DMS79 treated with DMSO at 0.1 percent for 48 hours (cell line): ENCODE measurements at places on chromosomes 12 and 14.

- DNase-seq: no peak
These were observed 386.0 kb downstream of the DAD1 start for GRCh38 chr14:22203036-22203435.

DNA sequence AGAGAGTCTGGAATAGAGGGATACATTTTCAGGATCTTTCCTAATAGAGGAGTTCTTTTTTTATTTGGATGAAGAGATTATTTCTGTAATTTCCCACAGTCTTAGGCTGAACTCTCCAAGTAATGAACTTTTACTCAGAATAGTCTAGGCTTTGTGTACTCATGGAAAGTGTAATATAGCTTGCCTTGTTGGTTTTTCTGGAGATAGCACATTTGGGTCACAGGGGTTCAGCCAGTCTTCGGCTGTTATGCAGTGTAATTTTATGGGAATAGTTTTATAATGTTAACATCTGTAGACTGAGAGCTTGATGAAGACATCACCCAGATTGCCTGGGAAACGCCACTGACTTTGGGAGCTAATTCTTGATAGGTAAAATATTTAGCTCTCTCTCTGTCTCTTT is 450.8 kb downstream of the RAD51B start:
- no peak for DNase-seq

DNA sequence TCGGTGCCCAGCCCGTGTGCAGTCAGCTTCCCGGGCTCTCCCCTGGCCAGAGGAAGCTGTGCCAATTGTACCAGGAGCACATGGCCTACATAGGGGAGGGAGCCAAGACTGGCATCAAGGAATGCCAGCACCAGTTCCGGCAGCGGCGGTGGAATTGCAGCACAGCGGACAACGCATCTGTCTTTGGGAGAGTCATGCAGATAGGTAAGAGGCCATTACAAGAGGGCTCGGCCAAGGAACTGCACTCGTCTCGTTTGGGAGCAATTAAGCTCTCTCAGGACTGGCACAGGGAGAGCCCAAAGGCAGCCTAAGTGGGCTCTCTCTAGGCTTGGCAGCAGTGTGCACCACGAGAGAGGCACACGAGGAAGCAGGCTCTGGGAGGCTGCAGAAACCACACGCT is 3.7 kb downstream of the WNT5B start:
- peak; percentile 61 for DNase-seq

GRCh38 chr14:52798826-52799225 is 7.4 kb upstream of the GNPNAT1 start:
- no peak for DNase-seq

GRCh38 chr12:53231921-53232645 is at the start of gene RARG:
RARG (minus strand) TSS chr12:53232209; CDS start chr12:53227545, 4,664 bp downstream.
- DNase-seq: peak; percentile 22

DNA sequence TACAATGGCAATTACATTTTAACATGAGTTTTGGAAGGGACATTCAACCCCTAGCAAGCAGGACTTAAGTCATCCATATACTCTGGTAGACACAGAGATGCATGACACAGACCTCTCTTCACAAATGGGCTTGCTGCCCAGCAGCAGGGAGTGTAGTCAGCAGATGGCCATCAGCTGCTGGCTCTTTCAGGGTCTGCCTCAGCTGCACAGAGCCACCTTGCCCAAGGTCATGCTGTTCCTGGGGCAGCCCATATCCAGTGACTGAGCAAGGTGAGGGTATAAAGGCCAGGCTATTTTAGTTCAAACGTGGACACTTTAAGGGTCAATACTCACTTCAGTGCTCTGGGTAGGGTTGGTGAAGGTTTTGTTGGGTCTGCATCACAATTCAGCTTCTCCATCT is 58.3 kb upstream of the JDP2 start:
- DNase-seq: no peak

GRCh38 chr14:54529811-54530210 is 20.1 kb downstream of the CGRRF1 start:
- peak; percentile 10 for DNase-seq

- no peak for DNase-seq
These were observed 34.4 kb downstream of the PPTC7 start for GRCh38 chr12:110548678-110549077.

DNA sequence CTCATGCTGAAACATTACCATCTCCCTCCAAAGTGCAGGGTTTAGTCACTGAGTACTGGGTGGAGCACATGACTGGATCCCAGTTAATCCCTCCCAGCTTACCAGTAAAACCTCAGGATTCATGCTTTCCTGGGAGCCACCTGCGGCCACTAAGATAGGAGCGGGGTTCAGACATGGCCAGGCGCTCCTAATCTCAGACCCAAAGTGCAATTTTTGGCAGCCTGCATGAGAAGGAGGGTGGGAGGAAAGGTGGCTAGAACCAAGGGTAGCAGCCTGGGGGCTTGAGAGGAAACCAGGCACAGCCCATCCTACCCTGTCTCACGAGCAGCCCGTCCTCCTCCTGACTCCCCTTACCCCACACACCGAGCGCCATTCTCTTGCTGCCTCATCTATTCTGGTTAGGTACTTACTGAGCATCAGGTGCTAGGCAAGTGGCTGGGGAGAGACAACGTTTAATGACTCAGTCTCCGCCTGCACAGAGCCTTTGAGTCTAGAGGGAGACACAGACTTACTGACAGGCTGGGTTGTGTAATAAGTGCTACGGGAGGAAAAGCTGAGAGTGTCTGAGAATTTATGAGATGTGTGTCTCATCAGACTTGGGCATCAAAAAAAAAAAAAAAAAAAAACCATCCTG is 9.9 kb downstream of the GPRC5A start:
- DNase-seq: no peak

DNA sequence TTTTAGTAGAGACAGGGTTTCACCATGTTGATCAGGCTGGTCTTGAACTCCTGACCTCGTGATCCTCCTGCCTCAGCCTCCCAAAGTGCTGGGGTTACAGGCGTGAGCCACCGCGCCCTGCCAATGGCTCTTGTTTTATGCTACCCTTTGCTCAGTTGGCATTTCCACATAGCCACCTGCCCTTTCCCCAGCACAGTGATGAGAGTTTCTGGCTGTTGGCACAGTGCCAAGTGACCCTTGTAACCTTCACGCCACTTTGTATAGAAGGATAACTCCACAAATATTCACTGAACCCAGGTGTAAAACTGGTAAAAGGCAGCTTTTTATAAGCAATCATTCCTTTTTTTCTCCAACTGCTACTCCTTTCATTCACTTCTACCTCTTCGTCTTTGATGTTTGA is 18.5 kb upstream of the CCDC175 start:
- DNase-seq: no peak

DNA sequence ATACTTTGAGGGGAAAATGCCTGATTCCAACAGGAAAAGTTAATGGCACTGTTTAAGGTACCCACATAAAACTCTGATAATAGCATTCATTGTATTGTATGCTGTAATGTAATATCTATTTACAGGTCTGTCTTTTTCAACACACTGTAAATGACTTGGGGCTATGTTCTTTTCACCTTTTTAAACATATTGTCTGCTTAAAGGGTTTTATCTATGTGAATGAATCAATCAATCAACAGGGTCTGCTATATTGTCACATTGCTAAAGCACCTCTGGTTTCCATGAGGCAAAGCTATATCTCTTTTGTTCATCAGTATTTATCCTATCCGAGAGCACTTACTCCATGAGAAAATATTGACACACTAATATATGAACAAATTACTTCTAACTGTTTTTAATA is 288.0 kb downstream of the SLC6A15 start:
- no peak for DNase-seq

GRCh38 chr12:5194306-5194705 is 150.6 kb downstream of the KCNA5 start:
- DNase-seq: no peak

DNA sequence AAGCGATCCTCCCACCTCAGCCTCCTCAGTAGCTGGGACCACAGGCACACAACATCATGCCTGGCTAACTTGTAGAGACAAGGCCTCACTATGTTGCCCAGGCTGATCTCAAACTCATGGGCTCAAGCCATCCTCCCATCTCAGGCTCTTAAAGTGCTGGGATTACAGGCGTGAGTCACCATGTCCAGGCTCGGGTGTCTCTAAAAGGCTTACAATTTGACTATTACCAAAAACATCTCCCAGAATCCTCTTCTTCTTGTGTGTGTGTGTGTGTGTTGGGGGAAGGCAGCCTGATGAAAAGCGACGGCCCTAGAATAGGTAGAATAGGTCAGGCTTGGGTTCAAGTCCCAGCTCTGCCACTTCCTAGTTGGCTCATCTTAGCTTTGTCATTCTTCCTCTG is 16.8 kb downstream of the MSI1 start:
- DNase-seq: no peak

DNA sequence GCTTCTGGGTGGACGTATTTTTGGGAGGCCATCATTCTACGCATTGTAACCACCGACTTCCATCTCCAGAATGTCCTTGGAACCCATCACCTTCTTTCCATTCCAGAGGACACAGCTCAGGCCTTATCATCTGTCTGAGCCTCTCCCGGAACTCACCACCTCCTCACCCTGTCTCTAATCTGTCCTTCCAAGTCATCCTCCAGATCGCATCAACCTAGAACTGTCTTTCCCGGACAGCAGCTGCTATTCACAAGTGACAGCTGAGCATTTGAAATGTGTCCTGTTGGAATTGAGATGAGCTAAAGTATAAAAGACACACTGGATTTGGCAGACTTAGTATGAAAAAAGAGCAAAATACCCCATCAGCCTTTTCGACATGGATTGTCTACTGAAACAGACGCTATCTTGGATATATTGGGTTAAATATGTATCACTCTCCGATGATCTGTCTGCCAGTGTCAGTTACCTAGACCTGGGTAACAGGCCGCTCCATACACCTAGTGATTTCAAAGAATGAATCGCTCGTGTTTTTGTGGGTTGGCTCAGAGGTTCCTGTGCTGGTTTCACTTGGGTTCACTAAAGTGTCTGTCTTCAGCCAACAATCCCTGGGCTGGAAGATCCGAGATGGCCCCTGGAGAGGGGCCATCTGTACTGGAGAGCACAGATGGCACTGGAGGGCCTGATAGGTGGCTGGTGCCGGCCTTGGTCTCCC is 104.4 kb upstream of the RFLNA start:
- no peak for DNase-seq

DNA sequence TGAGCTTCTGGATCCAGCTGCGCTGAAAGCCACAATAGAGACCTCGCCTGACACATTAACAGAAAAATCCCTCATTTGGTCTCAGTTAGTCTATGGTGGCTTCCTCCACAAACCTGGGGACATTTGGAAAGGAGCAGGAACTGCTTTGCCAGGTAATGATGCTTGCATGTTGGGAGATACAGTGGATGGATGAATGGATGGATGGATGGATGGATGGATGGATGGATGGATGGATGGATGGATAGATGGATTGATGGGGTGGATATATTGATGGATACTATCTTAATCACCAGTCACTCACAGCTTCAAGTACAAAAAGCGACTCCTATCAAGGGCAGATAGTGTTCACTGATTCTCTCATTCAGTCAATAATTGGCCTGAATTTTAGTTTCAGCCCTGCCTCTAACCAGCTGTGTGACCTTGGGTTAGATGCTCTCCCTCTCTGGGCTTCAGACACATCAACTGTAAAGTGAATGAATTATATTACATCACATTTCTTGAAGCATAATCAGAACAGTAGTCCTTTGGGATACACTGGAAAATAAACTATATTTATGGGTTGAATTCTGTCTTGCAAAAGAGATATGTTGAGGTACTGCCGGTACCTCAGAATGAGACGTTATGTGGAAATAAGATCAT is 29.3 kb downstream of the MAP1LC3B2 start:
- no peak for DNase-seq

- no peak for DNase-seq
These were observed 2.6 kb downstream of the LTB4R start for GRCh38 chr14:24313913-24314312.

DNA sequence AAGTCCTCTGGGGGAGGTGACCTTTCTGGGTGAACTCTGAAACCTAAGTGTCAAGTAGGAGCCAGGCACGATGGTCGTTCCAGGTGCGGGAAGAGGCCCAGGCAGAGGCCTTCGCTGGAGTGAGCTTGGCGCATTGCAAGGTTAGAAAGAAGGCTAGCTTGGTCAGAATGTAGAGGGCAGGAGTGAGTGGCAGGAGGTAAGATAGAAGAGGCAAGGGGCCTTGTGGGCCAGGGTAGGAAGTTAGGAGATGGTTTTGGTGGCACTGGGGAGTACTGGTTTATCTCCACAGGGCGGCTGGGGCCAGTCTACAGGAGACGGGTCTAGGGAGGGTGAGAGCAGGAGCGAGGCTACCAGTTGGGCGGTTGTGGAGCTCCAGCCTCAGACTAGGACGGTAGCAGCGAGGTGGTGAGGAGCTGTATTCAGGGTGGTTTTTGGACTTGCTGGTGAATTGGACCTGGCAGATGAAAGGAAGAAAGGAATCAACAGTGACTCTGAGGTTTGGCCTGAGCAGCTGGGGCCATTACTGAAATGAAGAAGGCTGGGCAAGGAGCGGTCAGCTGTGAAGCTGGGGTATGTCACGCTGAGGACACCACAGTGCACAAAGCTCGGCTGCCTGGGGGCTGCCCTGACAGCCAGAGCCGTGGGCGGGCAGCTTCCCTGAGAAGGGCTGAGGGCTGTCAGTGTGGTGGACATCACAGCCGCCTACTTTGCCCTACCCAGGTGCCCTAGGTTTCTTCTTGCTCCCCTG is 9.0 kb downstream of the MLXIP start:
- DNase-seq: no peak

DNA sequence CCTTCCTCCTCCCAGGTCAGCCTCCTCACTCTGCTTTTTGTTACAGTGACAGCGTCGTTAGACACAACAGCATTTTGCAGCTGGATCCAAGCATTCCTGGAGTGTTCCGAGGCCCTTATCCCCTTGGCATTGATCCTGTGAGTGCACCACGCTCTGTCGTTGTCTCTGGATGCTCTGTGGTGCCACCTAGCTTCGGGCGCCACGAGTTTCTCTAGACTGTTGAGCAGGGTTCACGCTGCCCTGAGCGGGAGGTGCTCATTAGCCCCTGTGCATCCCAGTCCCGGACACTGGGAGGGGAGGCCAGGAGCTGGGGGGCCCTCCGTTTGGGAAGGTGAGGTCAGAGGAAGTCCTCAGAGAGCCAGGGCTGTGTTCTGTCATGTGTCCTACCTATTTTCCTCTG is 17.3 kb upstream of the DNAH10 start:
- DNase-seq: no peak
